ENCODE measurements at places on chromosomes 12 and 14.

DNA sequence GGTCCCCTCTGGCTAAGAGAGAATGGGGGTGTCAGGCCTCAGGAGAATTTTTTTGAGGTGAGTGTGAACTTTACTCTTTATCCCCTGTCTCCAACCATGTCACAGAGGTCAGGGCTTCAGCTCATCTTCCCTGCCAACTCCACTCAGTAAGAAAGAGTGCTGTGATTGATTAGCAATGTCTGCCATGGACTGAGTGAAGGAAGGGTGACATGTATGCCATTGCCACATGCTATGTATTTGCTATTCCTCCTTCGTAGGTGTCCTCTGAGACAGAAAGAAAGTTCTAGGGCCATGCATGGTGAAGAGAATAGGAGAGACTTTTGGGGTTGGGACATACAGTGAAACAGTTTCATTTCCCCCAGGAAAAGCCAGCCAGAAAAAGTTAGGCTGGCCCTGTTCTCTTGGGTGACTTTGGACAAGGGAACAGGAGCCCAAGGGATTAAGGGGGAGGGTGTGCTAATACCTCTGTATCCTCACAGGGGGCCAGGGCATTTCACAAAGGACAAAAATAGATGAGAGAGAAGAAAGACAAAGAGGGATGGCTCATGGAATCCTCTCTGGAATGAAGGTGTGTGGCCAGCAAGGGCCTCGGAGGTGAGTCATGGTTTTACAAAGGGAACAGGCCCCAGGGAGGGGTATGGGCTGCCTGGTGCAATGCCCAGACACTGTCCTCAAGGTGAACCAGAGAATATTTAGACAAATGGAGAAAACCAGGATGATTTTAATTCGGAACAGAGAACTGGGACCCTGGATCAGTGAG, 13.9 kb upstream of the MYL2 start:
- no peak for DNase-seq

- no peak for DNase-seq
Measured at GRCh38 chr12:54338698-54339296, 13.9 kb downstream of the COPZ1 start.

- DNase-seq = no peak
Measured at GRCh38 chr14:36508418-36509068, 11.5 kb downstream of the NKX2-1 start.

GRCh38 chr12:120194226-120194533, 335 bp downstream of the GCN1 start:
- DNase-seq = no peak
